ENCODE measurements at places on chromosomes 2 and 18.

DNA sequence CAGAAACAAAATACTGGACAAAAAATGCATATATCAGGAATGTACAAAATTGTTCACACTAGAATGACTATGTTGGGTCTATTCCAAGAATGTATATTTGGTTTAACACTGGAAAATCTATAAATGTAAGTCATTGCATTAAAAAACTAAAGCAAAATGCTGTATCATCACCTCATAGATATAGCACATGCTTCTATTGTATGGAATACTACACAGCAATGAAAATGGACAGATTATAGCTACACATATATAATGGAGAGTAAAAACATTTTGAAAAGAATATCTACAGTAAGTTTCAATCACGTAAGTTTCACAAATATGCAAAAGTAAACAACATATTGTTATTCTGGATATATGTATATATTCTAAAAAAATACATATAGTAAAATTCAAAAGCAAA, 91.8 kb downstream of the ACVR1C start:
- no peak for DNase-seq

GRCh38 chr18:38572554-38573111, 1007.0 kb upstream of the CELF4 start:
- DNase-seq, result no peak

DNA sequence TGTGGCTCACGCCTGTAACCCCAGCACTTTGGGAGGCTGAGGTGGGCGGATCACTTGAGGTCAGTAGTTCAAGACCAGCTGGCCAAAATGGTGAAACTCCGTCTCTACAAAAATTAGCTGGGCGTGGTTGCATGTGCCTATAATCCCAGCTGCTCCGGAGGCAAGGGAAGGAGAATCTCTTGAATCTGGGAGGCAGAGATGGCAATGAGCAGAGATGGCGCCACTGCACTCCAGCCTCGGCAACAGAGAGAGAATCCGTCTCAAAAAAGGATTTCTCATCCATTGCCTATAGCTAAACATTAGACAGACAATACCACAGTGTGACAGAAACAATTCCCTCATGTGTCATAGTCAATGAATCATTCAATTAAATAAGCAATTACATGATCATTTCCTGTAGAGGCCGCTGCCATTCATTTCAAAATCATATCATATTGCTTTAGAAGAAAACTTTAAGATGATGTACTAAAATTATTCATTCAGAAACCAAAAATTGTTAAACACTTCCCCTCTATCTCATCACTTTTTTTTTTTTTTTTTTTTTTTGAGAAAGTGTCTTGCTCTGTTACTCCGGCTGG, 69.5 kb upstream of the TGIF1 start:
- no peak for DNase-seq

DNA sequence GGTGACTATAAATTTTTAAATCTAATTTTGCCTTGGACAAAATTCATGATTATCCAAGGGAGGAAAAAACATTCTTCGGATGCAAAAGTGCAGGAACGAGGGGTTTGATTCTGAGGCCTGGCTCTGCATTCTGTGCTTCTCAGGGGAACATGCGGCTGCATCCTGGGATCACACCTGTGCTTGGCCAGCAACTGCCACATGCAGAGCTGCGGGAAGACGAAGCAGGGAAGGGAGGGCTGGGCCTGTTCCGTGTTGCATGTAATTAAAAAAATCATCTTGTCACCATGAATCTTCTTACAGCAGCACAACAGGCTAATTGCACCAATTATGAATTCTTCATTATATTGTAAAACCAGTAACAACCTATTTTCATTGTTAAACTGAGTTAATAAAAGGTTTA, 158.0 kb upstream of the ALKAL2 start:
- DNase-seq, result no peak

DNA sequence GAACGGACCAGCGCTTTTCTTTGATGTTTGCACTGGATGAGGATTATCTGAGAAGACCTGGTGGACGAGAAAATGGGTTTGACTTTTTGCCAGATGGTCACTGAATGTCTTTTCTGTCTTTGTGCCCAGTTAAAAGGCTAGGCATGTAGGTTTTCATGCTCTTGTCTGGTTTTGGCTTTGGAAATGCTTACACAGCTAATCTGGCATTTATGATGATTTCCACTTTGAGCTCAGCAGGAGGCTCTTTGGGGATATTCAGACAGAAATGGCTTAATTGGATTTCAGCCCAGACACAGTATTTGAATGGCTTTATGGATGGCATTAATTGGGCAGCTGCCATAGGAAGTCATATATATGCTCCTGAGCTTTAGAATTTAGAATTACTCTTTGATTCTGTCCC, 59.6 kb downstream of the NCK2 start:
- no peak for DNase-seq

- peak; percentile 88 for DNase-seq
Observed at GRCh38 chr18:23250893-23251656, 115.8 kb downstream of the CABLES1 start.

GRCh38 chr2:134660626-134661402, 58.0 kb downstream of the TMEM163 start:
- DNase-seq, result no peak

DNA sequence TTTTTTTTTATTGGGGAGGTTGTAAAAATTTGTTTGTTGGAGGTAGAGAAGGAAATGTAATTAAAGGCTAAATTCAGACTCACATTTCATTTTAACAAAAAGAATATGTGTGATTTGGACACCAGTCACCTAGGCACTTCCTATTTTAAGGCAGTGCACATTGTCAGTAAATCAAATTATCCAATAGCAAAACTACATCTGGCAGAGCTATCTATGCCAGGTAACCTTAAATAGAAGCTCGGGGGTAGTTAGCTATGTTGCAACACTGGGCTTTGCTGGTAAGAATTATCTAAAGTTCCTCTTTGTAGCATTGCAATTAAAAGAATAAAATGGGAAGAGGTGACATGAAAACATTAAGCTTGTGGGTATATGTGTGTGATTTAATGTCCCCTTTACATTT, 1064.4 kb upstream of the ZEB2 start:
- DNase-seq, result peak; percentile 34

DNA sequence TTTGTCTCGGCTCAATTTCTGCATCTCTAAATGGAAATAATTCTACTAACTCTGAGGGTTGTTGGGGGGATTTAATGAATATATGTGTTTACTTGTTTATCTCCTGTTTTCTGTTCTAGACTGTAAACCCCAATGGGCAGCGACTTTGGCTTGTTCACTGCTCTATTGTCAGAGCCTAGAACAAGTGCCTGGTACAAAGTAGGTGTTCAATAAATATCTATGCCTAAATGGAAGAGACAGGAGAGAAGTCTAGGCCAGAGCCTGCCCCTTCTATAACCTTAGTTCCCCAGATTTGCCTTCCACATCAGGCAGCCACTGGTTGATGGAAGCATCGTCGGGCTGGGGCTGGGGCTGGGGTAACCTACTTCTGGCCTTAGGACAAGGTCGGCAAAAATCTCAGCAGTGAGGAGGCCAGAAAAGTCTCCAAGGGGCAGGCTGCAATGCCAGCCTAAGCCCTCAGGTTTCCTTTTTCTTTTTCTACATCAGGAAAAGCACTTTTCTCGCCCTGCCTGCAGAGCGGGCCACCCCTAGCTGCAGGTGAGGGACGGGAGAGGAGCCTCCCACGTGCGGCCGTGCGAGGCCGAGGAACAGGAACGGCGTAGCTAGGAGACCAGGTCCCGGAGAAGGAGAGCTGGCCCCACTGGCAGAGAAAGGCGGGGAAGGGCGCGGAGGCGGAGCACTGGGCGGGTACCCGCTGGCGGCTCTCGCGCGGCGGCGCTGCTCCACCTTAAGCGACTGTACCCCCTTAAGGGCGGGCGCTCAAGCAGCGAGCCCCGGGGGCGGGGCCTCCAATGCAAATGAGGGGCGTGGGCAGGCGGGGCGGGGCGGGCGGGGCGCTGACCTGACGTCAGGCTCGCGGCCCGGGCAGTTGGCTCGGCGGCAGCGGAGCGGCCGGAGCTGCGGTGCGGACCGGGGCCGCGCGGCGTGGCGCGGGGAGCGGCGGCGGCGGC, at the start of gene CNNM4:
TSS of gene CNNM4 (plus strand) at position 867 of the 950 bp plus-strand sequence. CDS start 98 bp downstream, outside the sequence.
- peak; percentile 95 for DNase-seq

DNA sequence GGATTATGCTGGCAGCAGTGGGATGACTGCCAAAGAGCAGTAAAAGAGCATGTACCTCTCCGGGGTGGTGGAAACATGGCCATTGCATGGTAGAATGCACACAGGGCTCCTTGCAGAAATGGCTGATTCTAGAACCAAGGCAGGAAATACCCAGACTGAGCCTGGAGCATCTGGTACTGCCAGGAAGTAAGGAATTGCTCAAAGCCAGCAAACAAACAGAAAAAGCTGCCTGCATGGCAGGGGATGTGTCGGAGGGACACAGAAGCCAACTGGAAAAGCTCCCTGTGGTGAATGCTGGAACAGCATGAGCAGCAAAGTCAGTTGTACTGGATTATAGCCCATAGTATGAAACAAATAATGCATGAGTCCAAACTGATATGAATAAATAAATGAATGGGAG, 78.0 kb upstream of the NFATC1 start:
- no peak for DNase-seq

GRCh38 chr2:88892788-88893187, 201.3 kb downstream of the RPIA start:
- DNase-seq, result no peak

DNA sequence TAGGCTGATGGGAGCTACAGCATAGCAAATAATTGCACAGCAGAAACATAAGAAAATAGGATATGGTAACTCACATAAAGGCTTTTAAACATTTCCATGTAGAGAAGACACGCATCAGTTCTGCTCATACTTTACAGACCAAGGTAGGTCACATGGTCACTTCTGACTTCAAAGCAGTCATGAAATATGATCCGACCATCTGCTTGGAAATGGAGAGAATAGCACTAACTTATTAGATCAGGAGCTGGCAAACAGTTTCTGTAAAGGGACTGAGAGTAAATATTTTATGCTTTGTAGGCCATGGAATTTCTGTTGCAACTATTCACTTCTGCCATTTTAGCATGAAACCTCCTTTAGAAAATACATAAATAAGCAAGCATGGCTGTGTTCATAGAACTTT, 936.6 kb upstream of the FANCL start:
- DNase-seq, result no peak

DNA sequence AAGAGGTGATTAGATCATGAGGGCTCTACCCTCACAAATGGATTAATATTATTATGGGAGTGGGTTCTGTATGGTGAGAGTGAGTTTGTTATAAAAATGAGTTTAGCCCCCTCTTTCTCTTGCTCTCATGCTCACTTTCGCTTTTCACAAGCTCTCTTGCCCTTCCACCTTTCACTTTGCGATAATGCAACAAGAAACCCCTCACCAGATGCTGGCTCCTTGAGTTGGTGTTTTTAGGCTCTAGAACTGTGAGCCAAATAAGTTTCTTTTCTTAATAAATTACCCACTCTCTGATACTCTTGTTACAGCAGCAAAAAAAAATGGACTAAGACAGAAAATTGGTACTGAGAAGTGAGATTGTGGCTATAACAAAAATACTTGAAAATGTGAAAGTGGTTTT, 106.5 kb downstream of the EHBP1 start:
- no peak for DNase-seq

- DNase-seq, result no peak
Observed at GRCh38 chr2:55865096-55865835, 58.3 kb downstream of the EFEMP1 start.

DNA sequence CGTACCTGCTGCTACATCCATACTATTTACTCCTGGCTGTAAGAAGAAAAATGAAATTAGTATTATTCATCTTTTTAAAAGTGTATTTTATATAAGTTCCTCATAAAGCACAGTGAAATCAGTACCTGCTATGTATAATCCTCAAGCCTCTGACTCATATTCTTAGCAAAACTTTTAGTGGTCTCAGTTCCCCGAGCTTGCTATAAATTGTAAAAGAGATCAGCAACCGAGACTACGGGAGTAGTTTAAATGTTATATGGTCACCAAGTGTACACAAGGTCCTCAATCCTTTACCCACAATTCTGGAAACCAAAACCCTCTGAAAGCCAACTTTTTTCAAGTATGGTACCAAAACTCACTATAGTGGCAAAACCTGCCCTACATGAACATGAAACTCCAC, 24.2 kb downstream of the PRPF40A start:
- DNase-seq, result no peak

GRCh38 chr18:68172842-68173549, 541.9 kb downstream of the TMX3 start:
- no peak for DNase-seq

- DNase-seq, result peak; percentile 69
Observed at GRCh38 chr2:58032016-58032763, 14.4 kb upstream of the VRK2 start.

GRCh38 chr2:181404472-181404871, 52.7 kb upstream of the ITGA4 start:
- DNase-seq, result no peak

- no peak for DNase-seq
Observed at GRCh38 chr18:58335821-58336220, 291.8 kb downstream of the NEDD4L start.

GRCh38 chr2:1809726-1810125, 65.4 kb upstream of the PXDN start:
- no peak for DNase-seq

DNA sequence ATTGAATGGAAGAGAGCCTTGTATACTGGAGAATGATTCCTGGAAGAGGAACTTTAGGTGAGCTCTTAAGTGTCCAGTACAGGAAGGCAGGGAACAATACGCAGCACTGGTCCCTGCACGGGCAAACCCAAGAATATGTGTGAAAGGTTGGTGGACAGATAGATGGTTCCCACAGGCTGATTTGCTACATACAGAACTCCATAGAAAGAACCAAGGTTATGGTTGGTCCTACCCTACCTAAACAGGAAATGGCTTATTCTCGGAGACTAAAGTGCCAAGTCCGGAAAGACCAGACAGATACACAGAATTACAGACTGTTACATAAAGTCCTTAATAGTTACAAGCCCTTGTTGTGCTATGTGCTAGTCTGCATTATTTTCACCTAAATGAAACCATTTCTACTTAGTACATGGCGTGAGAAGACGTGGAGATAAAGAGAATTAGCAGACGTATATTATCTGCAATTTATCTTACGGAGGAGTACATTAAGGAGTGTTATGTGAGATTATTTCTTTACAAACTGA, 1.2 kb downstream of the REV1 start:
- DNase-seq, result peak; percentile 53

DNA sequence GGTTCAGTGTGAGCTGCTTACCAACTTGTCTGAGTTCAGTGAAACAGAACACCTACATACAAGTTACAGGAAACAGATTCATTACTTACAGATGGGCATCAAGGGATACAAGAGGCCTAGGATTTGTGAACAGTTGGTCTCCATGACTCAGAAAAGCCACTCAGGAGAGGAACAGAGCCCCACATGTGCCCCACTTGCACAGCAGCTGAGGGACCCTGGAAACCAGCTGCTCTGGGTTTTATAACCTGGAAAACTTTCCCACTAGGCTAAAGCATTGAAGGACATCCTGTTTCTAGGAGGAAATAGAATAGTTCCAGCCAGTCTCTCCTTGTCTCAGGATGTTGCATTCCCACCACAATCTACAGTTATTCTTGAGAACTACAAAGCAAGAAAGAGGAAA, 530.0 kb downstream of the ZNF804A start:
- DNase-seq, result no peak

DNA sequence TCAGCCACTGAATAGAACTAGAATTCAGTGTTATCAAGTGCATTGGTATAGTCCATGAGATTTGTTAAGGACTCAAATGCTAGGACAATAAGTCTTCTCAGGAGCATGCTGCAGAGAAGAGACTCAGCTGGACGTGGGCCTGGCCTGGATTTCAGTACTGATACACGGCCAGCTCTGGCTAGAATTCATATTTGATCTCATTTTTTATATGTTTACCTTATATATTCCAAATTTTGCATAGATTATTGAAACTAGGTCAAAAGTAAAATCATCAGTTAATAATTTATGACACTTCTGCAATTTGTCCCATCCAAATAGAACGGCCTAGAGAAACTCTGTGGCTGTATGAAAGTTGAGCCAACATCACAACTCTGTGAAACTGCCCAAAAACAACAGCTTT, 262.0 kb downstream of the DLGAP1 start:
- no peak for DNase-seq

Data from KBM-7 (cell line).